ENCODE measurements at places on chromosomes 13 and 19.

DNA sequence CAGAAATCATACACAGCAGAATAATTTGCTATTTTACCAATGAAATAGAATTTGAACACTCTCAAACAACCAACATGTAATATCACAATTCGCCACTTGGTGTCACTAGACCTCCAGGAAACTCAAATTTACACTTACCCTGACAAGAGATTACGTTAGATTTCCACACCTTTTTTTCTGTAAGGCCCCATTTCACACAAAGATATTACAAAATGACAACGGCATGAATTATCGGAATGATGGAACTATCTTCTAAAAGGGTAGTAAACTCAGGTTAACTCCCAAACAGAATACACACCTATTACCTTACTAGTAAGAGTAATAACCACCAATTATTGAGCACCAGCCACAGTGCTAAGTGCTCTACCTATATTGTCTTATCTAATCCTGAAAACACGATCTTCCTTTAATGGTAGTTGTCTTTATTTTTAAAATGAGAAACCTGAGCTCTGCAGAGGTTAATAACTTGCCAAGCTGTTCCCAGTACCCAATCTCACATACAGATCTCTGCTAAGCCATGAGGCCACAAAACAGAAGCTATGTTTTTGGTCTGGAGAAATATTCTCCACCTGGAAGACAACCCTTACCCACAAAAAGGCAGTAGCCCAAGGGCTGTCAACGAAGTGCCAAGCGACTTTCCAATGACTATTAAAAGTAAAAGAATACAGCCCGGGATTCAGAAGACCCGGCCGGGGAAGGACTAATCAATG, 152.4 kb downstream of the DCLK1 start:
- DNase-seq: no peak

DNA sequence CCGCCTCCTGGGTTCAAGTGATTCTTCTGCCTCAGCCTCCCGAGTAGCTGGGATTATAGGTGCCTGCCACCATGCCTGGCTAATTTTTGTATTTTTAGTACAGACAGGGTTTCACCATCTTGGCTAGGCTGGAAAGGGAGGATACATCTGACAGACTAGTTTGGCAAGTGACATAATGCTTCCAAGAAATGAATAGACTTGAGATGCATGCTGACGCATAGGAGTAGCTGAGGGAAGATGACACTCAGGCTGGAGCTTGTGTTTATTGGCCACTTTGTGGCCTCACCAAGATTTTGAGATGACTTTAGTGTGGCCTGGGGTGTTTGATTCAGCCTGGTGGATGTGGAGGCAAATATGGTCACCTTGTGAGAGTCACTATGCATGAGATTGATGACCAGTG, 4.0 kb downstream of the ZNF586 start:
- no peak for DNase-seq

GRCh38 chr13:45316338-45316737, 24.6 kb downstream of the TPT1 start:
- DNase-seq: no peak

DNA sequence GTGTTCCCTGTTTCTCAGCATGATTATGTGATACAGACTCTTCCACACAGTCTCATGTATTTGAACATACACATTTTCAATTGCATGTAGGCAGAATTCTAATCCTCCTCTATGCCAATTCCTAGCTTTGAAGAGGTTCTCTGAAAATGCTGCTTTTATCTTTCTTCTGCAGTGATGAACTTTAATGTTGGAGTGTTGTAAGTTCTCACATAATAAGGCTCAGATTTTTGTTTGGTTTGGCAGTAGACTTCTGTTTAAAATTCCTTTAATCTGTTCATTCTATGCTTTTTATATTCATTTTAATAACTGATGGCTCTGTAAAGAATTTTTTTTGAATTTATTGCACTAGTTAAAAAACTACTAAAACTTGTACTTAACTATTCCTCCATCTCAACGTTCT, 225.8 kb downstream of the GGACT start:
- no peak for DNase-seq

- no peak for DNase-seq
Observed at GRCh38 chr13:110132225-110132982, 174.6 kb downstream of the COL4A1 start.

- no peak for DNase-seq
Observed at GRCh38 chr13:38537051-38537450, 149.8 kb upstream of the FREM2 start.

GRCh38 chr13:72889495-72889894, 107.6 kb downstream of the PIBF1 start:
- no peak for DNase-seq

- no peak for DNase-seq
Observed at GRCh38 chr13:58126496-58126895, 495.0 kb downstream of the PCDH17 start.

DNA sequence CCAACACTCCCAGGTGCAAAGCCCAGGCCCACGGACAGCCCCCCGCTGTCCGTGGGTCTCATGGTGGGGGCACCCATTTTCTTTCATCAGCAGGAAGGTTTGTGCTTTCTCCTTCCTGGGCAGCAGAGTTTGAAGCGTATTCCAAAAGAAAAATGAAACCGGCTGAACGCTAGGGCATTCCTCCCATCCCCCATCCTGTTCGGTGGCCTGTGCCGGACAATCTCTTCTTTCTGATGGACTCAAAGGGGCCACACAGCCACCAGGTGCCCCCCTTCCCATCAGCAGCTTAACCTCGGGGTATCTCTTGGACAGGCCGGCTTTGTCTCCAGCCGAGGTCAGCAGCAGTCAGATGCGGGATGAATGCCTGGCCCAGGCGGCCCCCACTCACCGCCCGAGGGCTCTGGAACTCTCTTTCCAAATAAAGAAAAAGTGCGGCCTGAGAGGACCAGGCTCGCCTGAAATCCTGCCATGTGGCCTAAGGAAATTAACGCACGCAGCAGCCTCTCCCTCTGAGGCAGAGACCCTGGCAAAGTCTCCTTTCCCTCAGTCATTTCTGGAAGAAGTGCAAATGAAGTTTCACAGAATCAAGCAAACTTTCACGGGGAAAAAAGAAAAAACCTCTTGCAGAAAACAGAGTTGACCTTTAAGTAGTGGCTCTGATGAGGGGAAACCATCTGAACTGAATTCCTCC, 67.8 kb downstream of the RASA3 start:
- DNase-seq: no peak

- no peak for DNase-seq
Observed at GRCh38 chr19:22030680-22031079, 19.9 kb upstream of the ZNF208 start.

DNA sequence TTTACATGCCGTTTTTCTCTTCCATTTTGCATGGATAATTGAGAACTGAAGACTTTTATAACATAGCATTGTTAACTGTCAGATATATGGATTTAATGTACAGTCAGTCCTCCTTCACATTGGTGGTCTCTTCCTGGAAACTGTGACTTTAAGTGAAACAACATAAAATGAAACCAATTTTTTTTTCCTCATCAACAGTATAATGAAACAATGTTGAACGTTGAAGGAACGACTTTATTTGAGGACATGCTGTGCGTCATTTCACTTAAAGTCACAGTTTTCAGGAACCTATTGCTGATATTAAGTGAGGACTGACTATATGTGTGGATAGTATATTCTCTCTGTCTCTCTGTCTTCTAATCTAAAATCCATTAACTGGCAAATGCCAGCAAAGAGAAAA, 54.8 kb downstream of the COG3 start:
- DNase-seq: no peak

GRCh38 chr19:41888926-41889325, 5.9 kb downstream of the ARHGEF1 start:
- no peak for DNase-seq

DNA sequence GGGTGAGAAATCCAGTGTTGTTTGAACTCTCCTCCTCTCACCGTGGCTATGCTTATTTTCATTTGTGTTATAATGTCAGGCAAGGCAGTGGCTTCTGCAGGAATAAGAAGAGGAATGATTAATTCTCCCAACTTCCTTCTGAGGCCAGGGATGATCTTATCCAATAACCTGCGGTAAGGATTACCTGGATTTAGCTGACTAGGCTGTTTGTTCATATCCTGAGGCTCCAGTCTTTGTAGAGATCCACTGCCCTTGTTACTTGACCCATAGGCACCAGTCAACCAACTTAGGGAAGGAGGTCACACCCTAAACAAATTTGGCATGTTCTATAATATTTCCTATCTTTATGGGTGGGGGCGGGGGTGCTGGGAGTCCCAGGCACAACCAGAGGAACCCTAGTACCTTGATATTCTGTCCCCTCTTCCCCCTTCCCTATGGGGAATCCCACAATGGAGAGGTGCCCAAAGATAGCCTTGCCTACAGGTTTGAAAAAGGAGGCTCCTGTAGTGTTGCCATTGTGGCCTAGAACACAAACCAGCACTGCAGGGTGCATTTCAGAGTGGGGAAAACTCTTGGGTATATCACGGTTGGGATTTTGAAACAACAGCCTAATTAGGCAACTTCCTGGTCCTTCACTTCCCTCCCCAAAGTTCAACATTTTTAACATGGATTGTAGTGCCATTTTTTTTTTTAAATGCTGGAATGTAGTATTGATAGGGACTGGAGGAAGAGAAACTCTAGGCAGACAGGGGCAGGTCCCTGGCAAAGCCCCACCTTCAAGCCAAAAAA, 977.5 kb upstream of the SPRY2 start:
- no peak for DNase-seq

- DNase-seq: no peak
Observed at GRCh38 chr13:37136187-37136586, 30.7 kb upstream of the CSNK1A1L start.

GRCh38 chr13:46124967-46125933, 20.4 kb upstream of the CPB2 start:
- no peak for DNase-seq

DNA sequence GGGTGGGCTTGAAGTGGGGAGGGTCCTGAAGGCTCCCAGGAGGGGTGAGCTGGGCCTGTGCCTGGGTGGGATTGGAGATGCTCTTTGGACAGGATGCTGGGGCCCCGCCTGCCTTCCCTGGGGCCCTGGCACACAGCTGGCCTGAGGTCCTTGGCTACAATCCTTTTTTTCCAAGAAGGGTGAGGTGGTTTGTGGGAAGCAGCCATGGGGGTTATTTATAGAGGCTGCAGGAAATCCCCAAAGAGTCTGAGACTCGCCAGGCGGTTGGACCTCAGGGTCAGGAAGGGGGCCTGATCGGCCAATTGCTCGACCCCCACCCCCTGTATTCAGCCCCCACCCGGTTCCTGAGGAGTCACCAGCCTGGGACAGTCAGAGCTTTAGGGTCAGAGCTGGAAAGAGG, 10.0 kb downstream of the GTPBP3 start:
- no peak for DNase-seq

DNA sequence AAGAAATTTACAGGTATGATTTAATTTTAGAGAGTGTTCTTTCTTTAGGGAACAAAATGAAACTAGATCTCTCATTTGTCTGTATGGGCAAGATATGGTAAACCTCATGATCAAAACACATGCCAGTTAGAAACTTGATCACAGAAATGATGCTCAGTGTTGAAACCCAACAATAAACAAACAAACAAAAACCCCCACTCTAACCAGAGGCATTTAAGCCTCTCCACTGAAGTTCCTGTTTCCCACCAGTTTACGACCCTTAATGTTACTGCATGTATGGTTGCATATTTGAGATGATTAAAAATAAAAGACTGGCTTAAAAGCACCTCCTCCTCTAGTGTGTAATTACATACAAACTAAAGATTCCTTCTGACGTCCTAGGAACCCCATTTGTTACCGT, 293.3 kb upstream of the MAB21L1 start:
- DNase-seq: no peak

- no peak for DNase-seq
Observed at GRCh38 chr13:101035119-101035620, 360.6 kb upstream of the TMTC4 start.

- no peak for DNase-seq
Observed at GRCh38 chr19:18900700-18901481, 4.9 kb upstream of the CERS1 start.

GRCh38 chr13:106047859-106048258, 487.6 kb downstream of the EFNB2 start:
- DNase-seq: no peak

GRCh38 chr19:49256691-49257090, 68.3 kb downstream of the SLC6A16 start:
- DNase-seq: no peak

DNA sequence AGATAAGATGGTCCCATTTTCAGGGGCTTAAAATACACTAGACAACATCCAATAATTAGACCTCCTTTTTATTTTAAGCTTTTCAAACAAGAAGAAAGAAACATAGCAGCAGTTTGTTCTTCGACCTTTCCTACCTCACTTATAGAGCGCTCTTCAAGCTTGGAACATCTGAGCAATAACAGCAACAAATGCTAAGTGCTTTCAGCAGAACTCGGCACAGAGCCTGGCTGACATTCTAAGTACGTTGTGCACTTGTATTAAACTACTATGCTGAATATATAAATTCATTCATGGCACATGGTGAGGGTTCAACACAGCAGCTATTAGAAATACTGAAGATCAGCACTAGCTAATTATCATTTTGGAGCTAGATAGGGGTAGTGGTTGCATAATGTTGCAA, 256.1 kb upstream of the MAB21L1 start:
- DNase-seq: no peak

DNA sequence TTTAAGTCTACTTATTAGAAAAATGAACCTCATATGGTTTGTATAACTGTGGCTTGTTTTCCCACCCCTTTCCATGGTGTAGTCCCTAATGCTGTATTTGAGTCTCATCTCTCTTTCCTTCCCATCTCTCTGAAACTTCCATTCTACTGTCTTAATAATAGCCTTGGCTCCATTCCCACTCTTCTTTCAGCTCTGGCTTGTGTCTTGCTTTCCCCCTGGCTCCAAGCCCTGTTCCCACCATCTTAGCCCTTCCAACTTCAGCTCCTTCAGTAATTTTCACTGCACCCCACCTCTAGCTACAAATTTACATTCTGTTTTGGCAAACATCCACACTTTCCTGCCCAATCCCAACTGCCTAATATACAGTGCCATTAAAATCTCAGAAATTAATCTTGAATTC, 137.5 kb downstream of the SLITRK6 start:
- DNase-seq: no peak
